ENCODE measurements at places on chromosomes 12 and 14. TPM values are rescaled to one million over a fixed set of nuclear protein-coding genes. Genes with fewer than 3 reads are reported as not detected.

GRCh38 chr12:52245259-52245961 is 12.4 kb downstream of the KRT7 start:
- DNase-seq, result peak; percentile 82

GRCh38 chr12:127596891-127597290 is 670.1 kb upstream of the TMEM132C start:
- no peak for DNase-seq

Gene CIROP
- not detected for total RNA-seq

DNA sequence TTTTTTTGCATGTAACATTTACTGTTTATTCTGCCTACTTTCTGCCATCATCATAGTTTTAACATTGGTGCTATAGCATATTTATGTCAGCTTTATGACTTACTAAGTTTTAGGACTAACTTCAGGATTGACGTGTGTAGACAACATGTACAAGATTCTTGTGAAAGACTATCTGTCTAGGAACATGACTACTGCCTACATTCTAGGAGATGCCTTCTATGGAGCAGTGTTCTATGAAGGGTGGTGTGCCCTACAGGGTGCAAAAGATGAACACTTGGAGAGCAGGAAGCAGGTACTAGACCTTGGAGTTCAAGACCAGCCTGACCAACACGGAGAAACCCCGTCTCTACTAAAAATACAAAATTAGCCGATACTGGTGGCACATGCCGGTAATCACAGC is 118.6 kb downstream of the FGD4 start:
- DNase-seq, result no peak

GRCh38 chr12:23028158-23028802 is 403.3 kb downstream of the ETNK1 start:
- DNase-seq, result no peak

DNA sequence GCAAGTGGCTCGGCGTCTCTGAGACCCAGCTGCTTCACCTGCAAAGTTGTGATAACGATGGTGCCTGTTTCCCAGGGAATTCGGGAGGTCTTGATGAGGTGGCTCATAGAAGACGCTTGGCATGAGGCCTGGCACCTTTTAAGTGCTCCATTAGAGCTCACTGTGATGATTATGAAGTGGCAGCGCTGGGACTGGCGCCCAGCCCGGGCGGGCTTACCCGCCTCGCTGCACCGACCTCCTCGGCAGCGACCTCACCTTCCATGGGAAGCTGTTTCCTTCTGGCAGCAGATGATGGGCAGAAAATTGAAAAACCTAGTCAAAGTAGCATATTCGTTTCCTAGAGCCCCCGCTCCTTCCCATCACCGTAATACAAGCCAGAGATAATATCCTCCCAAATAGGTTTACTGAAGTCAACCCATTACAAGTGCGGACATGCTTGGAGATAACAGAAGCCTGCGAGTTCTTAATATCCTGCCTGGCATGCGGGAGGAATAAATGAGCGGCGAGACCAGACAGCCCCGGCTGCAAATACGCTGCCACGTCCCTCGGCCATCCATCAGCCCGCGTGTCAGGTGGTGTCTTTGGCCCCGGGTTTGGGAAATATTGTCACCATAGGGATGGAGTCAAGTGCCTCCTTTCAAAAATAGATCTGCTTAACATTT is 35.2 kb upstream of the DLK1 start:
- DNase-seq, result no peak

- DNase-seq, result no peak
Measured at GRCh38 chr12:82832096-82832495, 145.4 kb downstream of the TMTC2 start.

Gene LRRC9
- total RNA-seq, result not detected
